ENCODE measurements at places on chromosomes 2 and 18. TPM values are rescaled to one million over a fixed set of nuclear protein-coding genes. Genes with fewer than 3 reads are reported as not detected.

The ANKRD53 gene
- total RNA-seq: 1.1 TPM

- DNase-seq: no peak
Measured at GRCh38 chr2:214484239-214484638, 73.4 kb downstream of the VWC2L start.

- DNase-seq: no peak
Measured at GRCh38 chr2:12486205-12487118, 230.3 kb upstream of the TRIB2 start.

- DNase-seq: no peak
Measured at GRCh38 chr2:181563101-181563692, 93.7 kb downstream of the CERKL start.

DNA sequence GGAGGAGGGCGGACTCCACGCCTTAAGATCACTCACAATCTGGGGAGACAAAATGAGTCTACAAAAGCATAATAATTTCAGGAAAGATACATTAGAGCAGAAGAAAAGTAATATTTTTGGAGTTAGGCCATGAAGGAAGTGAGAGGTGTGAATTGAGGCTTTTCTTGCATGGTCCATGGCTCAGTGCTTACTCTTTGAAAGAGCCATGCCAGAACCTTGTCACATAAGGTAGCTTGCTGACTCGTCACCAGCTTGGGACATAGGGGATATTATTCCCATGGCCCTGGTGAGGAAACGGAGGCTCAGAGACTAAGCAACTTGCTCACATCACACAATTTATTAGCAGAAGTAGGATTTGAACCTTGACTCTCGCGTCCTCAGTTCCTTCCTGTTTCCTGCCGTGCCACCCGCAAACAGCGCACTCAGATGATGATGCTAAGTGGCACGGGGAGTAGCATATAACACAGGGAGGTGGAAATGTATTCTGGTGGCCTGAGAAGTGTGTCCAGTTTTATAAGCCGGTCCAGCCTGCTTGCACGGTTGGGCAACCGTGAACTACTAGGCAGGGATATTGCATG lies 312.2 kb upstream of the EPAS1 start:
- DNase-seq: no peak

DNA sequence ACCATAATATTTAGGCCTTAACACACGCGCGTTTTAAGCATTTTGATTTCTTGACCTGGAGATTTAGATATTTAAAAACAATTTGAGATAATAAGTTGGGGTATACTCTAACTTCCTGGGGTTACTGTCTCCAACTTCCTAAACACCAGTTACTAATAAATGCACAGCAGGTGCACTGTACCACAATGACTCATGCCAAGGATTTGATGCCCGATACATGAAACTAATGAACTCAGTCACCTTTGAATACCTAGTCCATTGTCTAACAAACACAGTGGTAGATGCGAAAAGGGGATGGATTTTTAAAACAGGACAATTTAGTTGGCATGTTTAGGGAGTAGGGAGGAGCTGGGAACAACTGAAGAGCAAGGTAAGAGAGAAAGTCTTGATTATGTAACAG lies 21.2 kb downstream of the CABYR start:
- DNase-seq: no peak

GRCh38 chr2:147293991-147294824 lies 550.6 kb upstream of the ACVR2A start:
- DNase-seq: no peak

DNA sequence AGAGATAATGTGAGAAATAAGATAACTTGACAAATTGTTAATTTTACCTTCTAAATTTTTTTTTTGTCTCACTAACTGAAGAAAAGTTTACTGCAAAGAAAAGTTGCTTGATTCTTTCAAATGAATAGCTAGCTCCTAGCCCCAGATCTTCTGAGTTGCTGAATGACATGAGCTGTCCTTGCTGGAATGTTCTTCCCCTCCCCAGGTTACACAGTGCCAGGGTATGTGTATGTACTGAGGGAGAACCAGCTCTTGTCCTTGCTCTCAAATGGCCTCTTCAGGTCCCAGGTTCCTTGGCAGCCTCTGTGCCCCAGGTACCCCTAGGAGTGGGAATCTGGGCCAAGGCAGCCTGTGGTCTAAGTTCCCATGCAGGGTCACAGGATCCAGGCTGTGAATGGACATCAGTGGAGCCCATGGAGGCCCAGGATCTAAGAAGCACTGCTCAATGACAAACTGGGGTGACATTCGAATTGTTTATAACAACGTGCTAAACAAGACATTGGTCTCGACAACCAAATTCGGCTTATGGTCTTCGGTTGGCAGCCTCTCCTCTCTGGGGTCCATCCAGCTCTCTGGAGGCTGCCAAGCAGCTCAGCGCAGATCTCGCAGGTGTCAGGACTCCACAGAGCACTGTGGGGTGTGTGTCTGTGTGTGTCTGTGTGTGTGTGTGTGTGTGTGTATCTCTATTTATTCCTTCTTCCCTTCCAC lies 17.1 kb upstream of the INO80C start:
- no peak for DNase-seq

GRCh38 chr2:215728504-215729065 lies 284.8 kb downstream of the MREG start:
- peak; percentile 80 for DNase-seq

DNA sequence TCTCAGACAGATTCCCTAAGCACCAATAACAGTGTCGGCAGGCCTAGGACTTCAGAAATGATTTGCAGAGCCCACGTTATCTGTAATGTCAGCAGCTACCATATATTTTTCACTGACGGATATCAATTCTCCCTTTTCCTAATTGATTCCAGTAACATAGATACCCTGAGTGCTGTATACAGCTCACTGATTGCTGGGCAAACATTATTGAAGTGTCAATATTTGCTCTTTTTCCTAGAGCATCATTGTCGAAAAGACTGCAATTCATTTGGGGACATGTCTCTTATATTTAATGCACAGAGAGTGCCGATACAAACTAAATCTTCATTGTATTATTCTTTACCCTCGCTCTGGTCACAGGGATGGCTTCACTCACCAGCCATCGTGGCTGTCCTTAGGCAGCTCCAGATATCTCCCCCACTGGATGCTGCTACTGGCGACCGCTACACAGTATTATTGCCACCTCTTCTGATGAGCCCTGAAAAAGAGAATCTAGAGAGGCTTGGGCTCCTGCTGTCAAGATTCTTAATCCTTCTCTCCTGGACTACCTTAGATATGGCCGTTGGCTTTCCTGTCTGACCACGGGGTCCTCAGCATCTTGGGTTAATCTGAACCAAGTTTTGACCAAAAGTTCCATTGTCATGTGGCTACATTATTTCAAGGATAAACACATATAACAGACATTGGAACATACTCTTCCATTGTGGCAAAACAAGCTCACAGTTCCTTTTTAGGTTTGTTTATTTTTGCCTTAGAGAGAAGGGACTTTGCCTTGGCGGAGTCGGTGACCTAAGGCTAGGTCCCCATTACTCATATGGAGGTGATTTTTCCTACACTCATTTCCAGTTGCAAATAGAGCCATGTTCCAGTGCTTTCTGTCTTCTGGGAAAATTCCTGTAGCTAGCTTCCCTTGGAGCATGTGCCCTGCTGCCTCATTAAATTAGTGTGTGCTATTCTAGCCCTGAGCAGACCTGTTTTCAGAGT lies 105.4 kb downstream of the CPO start:
- no peak for DNase-seq

All from osteoblast (primary cell).